ENCODE measurements at places on chromosomes 16 and 17.

DNA sequence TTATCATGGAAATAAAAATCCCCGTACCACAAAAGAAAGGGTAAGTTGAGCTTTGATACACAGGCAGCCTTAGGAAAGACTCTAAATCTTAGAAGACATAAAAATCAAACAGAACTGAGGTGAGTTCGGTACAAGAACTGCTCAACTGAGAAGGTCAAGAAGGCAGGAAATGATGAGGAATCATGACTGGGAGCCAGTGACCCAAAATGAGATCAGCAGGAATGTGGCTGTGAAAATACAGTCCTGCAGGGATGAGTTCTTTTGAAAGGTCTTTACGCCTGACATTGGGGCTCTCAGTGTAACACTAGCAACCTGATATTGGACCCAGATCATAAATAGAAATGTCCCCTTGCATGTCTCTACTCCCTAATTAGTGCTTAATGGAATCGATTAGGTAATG lies 56.3 kb upstream of the CDH11 start:
- DNase-seq = no peak

DNA sequence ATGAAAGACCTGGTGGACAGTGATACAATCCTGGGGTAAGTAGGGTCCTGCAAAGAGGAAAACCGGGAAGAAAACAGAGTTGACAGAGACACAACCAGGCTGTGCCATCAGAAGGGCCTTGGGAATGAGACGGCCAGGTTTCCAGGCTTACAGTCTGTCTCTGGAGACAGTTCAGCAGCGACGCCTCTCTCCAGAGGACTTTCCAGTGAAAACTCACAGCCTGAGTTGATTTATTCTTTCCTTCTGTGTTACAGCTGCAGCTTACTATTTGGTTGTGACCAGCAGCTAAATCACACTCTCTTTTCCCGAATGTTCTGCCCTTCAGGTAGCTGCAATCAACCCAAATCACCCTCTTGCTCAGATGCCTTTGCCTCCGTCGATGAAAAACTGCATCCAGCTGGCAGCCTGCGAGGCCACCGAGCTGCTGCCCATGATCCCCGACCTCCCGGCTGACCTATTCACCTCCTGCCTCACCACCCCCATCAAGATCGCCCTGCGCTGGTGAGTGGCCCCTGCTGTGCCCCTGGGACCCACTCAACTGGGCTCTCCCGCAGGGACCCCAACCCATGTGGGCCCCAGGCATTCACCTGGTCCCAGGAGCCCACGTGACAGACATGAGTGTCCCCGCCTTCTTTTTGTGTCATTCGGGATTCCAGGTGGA lies 209.2 kb downstream of the RPTOR start:
- no peak for DNase-seq

GRCh38 chr17:32470405-32471167 lies 16.2 kb upstream of the CDK5R1 start:
- no peak for DNase-seq

DNA sequence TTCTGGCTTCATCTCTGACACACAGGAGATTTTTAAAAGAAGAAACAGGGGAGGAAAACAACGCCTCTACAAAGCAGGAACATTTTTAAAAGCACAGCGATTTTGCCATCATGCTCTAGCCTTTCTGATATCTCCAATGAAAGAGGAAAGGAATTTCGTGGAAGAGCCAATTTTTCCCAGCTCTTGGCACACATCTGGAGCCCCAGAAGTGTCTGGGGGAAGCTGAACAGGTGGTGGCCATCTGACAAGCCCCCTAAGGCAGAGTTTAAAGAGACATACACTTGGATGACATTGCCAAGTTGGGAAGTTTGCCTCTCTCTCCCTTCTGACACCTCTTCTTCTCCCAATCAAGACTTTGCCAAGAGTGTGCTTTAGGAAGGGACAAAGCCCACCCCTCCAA lies 82.1 kb downstream of the CCT6B start:
- no peak for DNase-seq

- no peak for DNase-seq
Measured at GRCh38 chr16:25916037-25916436, 224.3 kb downstream of the HS3ST4 start.

- DNase-seq = peak; percentile 20
Measured at GRCh38 chr17:27294689-27295630, 1.0 kb downstream of the WSB1 start.

- DNase-seq = peak; percentile 51
Measured at GRCh38 chr17:57671667-57672632, 73.1 kb downstream of the CCDC182 start.

DNA sequence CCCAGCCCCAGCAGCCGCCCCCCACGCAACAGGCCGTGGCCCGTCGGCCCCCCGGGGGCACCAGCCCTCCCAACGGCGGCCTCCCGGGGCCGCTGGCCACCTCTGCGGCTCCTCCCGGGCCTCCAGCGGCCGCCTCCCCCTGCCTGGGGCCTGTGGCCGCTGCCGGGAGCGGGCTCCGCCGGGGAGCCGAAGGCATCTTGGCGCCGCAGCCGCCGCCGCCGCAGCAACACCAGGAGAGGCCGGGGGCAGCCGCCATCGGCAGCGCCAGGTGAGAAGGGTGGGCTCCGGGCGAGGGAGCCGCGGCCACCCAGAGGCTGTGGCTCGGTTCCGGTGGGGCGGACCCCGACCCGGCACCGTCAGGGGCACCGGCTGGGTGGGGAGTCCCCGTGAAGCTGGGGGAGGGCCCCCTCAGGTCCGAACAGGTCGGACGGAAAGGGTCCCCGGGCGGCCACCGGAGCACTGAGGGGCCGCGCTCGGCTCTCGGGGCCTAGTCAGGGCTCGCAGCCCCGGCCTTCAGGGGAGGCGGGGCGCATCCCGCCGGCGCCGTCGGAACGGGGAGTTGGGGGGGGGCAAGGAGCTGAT lies 583 bp downstream of the ATXN2L start:
- no peak for DNase-seq

GRCh38 chr17:39647256-39647655 lies 10.3 kb downstream of the STARD3 start:
- no peak for DNase-seq

DNA sequence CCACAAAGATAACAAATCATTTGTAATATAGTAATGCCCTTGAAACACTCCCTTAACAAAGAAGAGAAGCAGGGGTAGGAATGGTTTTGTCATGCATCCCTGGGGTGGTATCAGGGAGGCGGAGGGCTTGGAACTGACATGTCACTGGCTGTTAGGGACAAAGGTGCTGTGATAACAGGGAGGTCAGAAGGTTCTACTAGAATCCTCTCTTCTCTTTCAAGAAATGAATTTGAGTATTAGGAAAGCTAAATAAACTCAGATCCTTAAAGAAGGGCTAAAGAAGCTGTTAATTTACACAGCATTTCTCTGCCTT lies 65.4 kb upstream of the ADAMTS18 start:
- no peak for DNase-seq

GRCh38 chr16:24887472-24887871 lies 41.7 kb downstream of the SLC5A11 start:
- DNase-seq = no peak

- DNase-seq = no peak
Measured at GRCh38 chr16:49120631-49121030, 161.0 kb downstream of the CBLN1 start.

- no peak for DNase-seq
Measured at GRCh38 chr17:45783593-45784292, 377 bp upstream of the CRHR1 start.

- DNase-seq = no peak
Measured at GRCh38 chr16:14150796-14151195, 79.7 kb downstream of the MRTFB start.

DNA sequence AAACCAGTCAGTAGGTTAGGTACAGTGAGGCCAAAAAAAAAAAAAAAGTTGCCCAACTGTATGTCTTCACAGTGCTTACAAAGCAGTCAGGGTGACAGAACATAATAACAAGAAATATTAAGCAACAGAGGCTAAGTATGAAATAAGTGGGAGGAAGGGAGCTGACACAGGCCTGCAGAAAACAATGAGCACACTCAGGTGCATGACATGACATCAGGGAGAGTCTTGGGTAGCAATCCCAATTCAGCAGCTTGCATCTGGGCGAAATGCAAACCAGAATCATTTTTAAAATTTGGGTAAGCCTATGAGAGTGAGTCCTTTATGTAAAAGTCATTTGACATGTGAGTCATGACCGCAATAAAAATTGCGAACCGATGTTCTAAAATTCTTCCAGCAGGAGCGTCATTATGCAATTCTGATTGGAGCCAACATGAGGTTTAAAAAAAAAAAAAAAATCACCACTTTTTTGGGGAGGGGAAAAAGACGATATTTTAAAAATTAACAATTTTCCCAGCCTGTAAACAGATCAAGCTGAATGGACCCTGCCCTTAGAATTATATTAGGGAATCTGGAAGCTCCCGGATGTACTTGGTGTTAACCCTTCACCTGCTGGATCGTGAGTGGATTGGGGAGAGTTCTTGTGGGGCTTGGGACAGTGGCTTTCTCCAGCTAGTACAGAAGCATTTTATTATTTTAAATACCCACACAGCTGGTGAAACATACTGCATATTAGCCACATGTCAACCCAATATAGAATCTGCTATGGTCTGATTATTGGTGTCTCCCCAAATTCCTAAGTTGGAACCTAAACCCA lies 127.9 kb downstream of the NPIPB5 start:
- no peak for DNase-seq

GRCh38 chr17:38735161-38735997 lies 5.2 kb downstream of the CISD3 start:
- DNase-seq = peak; percentile 82

DNA sequence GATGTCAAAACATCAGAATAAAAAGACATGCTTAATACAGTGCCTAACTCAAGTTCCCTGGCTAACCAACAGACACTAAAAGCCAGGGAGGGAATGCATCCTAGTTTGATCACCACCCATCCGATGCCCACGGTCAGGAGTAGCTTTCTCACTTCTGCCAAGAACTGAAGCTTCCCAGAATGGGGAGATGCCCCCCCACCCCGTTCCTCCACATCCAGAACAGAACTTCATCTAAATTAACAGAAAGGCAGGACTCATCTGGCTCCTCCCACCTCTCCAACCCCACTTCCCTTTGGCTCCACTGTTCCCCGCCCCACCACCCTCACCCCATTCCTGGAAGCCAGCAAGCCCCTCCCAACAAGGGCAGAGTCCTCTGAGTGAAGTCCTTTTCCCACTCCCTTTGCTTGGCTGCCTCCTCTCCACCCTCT lies 33.7 kb downstream of the GDE1 start:
- DNase-seq = no peak

DNA sequence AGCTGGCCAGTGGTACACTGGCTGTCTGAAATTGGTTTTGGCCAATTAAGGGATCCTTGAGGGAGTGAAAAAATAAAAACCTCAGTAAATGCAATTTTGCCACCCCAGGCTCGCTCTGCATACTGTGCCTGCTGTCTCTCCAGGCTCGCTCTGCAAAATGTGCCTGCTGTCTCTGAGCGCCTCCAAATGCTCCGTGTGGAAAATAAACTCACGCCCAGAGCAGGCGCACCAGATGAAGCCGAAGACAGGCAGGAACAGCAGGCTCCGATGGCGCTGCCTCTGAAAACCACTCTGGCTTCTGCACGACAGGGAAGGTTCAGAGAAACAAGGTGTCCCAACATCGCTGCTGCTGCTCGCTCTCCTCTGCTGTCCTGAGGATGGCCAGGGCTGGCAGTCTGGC lies 29.1 kb downstream of the SNN start:
- DNase-seq = no peak

DNA sequence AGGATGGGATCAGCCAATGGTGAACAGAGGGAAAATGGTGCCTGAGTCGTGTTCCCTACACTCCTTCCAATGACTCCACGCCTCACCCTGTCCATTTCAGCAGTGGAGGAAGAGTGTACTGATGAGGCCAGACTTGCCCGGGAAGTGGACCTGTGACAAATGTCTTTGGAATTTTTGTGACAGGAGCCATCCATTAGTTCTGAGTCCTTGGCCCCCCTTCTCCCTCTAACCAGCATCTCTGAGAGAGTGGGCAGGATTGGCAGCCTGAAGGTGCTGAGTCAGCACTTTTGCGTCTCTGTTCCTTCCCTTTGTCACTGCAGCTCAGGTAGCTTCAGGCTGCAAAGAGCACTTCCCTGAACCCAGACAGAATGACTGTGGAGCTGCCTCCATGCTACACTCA lies 30.8 kb downstream of the BEAN1 start:
- no peak for DNase-seq

DNA sequence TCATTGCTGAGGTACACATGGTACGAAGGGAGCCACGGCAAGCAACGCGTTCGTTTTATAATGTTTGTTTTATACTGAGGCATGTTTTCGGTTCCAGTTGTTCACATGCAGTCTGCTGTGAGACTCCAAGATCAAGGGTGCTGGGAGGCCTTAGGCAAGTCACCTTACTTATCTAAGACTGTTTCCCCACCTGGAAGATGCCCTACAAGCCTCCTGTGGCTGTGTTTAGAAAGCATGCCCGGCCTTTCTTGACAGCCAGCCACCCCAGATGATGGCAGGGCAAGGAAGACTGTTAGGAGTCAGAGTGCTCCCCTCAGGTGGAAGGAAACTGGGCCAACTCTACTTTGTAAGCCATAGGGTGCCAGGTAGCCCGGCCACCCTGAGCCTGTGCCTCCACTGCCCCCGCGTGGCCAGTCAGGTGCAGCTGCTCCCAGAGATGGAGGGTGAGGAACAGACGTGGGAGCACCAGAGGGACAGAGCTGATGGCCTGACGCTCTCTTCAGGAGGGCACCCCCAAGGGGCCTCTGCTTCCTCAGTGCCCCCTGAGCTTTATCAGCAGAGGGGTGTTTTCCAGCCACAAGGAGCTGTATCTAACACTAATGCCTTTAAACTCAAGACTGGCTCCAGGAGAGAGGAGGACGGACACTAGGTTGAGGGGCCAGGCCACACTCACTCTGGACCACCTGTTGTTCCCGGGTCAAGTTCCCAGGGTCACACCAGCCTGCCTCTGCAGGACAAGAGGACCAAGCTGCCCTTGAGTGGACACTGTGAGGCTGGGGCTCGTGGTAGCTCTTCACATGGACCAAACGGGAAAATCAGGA lies 5.4 kb downstream of the NAT9 start:
- peak; percentile 52 for DNase-seq

GRCh38 chr16:52265446-52265861 lies 281.5 kb downstream of the TOX3 start:
- DNase-seq = no peak

DNA sequence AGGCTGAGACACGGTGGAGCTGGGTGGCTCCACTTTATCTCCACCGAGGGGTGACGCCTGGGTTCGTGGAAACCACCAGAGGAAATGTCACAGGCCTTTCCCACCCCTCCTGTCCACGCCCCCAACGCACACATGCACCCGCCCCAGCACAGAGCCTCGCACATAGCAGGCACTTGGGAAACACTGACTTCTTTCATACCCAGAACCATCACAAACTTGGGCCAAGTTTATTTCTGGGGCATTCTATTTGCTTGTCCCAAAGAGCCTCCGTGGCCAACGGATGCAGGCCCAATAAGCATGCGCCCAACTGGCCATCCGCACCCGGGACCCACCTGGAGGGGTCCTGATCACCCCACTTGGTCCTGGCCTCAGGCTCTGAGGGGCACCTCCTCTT lies 3.3 kb downstream of the BCAR1 start:
- no peak for DNase-seq

- no peak for DNase-seq
Measured at GRCh38 chr17:75418531-75418930, 13.1 kb upstream of the GRB2 start.

- DNase-seq = no peak
Measured at GRCh38 chr16:83781-84615, 6.0 kb downstream of the MPG start.
